Cortex of kidney (tissue), 1 donor: ENCODE measurements at places on chromosomes 11 and 22.

- DNase-seq = no peak
Observed at GRCh38 chr11:2990617-2991451, 1.3 kb downstream of the NAP1L4 start.

GRCh38 chr11:2149864-2150847 lies 10.9 kb downstream of the INS start:
- no peak for DNase-seq

DNA sequence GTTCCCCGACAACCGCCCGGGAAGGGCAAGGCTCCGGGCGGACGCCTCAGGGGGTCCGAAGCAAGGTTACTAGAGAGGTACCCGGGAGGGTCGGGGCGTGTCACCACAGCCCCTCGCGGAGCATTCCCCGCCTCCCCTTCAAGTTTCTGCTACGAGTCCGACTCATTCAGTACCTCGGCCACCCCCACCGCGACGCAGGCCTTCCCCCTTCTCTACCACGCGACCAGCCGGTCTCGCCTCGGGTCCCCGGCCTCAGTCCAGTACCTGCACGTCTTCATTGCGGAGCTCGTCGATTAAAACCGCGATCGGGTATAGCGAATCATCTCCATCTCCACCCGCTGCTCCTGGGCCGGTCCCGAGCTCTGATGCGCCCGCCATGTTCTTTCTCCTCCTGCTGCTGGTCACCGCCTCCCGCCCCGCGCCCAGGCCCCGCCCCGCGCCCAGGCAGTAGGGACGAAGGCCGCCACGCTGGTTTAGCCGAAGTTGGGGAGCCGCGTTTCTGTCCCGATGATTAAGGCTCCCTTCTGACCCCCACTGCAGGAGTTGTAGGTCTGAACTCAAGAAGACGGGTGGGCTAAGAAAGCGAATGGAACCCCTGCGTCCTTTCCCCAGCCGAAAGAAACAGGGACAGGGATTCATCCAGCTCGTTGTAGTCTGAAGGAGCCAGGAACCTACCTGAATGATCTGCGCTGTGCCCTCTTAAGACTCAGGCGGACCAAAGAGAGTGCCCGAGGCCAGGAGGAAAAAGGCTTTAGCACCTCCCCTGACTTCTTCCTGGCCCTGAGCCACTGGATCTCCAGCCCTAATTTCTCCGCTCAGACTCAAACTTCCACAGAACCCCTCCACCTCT lies at the start of gene PPP2R1B:
PPP2R1B (minus strand) TSS at position 406 of the 850 bp plus-strand sequence; CDS start at position 378, 28 bp downstream.
- DNase-seq = peak; percentile 73

GRCh38 chr22:28440592-28441390 lies 238.8 kb downstream of the TTC28 start:
- no peak for DNase-seq

GRCh38 chr11:118267486-118267885 lies 3.4 kb upstream of the MPZL2 start:
- DNase-seq = no peak

- no peak for DNase-seq
Observed at GRCh38 chr11:96339706-96340554, 3.1 kb downstream of the MAML2 start.

DNA sequence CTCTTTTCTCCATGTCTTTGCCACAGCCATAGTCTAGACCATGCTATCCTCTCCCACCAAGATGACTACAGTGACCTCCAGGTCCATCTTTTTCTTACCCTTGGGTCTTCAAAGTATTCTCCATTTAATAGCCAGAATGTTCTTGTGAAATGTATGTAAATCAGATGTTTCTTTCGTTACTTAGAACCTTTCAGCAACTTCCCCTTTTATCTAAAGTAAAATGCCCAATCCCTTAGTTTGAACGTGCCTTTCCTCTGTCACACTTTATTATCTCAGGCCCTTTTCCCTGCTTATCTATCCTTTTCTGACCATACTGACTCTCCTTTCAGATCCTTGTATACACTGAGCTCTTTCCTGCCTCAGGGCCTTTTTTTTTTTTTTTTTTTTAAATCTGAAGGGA lies 17.9 kb downstream of the RBM4B start:
- no peak for DNase-seq

DNA sequence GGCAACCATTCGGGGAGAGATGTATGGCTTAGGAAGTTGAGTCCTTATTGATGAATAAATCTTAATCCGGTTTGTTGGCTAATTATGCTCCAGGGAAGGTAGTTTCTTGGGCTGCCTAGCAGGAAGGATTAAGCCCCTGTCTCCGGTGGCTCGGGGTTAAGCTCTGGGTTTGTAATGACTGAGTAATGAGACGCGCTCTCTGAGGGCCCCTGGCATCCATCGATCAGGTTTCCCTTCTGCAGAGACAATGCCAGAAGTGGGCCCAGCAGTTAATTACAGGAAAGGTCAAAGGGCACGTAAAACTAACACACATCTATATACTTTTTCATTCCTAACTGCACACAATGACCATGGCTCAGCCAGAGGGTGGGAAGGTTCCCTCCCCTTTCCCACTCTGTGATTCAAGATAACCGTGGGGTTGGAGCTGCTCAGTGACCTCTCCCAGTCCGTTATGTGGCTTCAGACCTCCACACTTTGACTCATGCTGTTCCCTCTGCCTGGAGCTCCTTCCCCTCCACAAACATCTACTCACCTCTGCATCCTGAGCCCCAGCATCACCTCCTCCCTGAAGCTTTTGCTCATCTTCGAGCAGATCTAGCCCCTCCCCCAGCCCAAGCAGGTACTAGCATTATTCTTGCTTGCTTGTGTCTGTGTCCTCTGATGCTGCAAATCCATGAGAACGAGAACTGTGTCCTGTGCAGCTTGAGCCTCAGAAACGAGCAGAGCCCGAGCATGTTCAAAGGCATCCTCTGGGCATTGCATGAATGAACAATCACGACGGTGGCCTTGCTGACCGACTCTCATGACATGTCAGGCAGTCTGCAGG lies 16.6 kb downstream of the SCUBE1 start:
- no peak for DNase-seq

GRCh38 chr11:71302911-71303310 lies 50.5 kb upstream of the SHANK2 start:
- DNase-seq = no peak

DNA sequence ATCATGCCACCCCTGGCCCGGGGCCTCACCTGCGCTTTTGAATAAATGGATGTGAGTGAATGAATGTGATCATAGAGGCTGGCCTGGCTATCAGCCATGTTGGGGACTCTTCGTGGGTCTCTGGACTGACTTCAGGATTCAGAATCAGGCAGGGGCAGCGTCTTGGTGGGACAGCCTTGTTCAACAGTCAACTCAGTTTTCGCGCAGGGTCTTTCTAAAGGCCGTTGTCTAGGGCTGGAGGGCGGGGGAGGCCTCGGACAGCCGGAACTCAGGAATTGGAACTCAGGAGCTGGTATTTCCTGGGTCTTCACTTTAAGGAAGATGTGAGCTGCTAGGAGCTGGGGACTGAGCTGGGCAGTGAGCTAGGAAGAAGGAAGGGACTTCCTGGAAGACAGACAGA lies 146.0 kb downstream of the CACNA1I start:
- DNase-seq = no peak

DNA sequence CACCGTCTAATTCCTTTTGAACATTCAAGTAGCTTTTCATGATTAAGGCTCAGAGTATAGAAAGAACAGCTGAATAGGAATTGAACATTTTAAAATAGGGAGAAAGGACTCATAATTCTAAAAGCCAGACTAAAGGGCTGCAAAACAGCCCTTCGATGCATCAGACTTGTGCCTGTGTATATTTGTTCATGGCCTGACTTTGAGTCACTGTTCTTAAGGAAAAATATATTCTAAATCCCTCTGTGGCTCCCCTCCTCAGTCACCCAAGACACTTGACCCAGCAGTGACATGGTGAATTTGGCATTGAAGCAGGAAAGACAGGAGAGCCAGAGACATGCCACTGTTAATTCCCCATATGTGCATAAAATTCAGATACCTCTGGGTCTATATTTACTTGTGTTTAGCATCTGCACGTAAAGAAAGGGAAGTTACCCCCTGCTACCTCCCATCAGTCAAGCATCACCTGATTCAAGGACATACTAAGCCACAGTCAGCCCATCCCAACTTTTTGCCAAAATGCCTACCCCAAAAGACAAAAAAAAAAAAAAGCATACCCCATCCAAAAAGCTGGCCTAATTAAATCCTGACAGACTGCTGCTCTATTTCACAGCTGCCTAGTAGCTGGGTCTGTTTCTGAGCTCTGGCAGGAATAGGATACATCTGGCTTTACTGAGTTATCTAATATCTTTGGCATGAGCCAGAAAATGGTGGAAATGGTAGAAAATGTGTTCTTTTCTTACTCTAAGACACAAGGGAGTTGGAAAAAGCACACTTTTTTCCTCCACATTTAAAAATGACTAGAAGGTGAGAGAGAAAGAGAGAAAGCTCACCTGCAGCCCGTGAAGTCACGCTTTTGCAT lies 93.5 kb downstream of the COMMD9 start:
- DNase-seq = no peak

DNA sequence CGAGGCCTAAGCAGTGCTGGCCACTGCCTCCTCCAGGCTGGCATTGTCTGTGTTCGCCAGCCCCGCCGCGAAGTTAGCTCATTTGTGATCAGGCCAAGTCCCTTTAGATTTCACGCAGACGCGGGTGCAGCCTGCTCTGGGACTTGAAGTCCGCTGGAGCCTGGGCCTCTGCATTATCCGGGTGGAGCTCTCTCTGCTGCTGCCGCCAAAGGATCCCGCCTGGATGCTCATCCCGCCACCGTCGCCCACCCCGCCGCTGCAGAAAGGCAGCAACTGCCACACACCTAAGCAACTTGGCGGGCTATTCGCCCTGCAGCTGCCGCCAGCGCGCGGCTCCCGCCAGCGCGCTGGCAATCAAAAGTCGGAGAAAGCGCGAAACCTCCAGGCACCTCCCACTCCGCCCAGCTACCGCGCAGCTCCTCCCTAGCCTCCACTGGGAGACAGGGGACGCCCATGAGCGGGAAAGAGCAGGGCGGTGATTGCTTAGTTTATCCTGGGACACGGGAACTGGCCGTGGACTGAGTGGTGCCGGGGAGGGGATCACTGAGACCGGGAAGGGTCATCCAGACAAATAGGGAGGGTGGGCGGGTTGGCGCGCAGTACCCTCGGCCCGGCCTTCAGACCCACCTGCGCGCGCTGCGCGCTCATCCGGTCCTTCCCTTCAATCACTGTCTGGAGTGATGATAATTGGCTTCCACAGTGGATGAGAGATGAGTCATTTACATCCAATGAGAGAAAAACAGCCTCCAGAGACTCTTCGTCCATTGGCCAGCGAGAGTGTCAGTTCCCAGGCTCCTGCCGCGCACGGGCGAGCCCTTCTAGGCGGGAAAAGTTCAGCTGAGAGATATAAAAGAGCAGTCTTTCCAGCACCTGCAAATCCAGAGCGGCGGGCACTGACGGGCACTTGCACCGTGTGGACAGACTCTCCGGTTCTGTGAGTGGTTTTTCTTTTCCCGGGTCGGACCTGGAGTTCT lies at the start of gene FAM111B:
FAM111B (plus strand) TSS at position 875 of the 974 bp plus-strand sequence. CDS start 2,389 bp downstream, outside the sequence.
- no peak for DNase-seq

GRCh38 chr11:112467721-112468120 lies 207.1 kb upstream of the PLET1 start:
- DNase-seq = no peak

DNA sequence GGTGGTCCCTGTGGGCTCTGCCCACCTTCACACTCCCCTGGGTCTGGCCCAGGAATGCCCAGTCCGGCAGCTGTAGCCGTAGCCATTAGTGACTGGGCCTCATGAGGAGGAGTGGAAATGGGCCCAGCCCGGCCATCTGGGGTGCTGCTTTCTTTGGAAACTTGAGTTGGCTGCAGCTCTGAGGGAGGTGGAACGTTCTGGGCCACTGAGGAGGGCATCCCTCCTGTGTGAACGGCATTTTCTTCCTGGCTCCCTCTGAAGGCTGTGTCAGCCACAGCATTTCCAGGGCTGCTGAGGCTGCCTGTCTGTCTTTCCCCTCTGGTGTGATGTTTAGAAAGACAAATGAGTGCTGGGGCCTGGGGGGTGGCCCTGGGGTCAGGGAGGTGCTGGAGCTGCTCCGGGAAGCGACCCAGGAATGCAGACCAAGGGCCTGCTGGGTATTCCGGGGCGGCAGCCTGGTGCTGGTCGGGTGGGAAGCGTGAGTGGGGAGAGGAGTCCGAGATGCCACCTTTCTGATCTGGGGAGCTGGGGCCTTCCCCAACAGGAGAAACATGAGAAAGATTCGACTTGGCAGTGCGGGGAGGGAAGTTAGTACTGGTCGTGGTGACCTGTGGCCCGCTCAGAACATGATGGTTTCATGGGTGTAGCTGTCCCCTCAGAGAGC lies 27.1 kb downstream of the PTDSS2 start:
- no peak for DNase-seq

DNA sequence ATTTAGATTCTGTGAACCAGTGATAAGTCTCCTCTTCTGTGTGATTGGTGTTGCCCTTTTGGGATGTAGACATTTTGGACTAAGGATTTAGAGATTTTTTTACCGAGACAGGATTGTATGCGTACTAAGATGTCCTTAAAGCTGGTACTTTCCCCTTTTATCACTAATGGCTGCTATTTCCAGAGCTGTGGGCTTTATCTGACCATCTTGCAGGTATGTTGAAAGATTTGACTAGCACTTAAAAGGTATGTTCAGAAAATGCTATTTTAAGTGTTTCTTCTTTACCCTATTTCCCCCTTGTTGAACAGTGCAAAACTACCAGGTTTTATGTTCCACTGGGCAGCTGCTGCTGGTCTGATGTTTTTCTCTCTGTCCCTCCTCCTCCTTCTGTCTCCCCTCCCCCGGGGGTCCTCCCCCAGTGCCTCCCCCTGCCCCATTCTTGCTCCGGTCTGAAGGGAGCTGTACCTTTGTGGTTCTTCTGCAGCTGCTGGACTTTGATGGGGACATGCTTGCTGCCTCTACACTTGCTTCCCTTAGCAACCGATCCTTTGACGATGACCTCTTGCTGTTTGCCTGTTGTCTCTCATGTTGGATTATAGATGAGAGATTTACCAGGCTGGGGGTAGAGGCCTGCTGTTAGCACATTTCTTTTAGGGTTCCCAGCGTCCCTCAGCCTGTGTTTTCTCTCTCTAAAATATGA lies 59.6 kb downstream of the ZNRF3 start:
- DNase-seq = no peak

GRCh38 chr11:47589584-47589976 lies 3.1 kb downstream of the FAM180B start:
- no peak for DNase-seq

GRCh38 chr11:106708348-106708747 lies 309.9 kb downstream of the GUCY1A2 start:
- no peak for DNase-seq

DNA sequence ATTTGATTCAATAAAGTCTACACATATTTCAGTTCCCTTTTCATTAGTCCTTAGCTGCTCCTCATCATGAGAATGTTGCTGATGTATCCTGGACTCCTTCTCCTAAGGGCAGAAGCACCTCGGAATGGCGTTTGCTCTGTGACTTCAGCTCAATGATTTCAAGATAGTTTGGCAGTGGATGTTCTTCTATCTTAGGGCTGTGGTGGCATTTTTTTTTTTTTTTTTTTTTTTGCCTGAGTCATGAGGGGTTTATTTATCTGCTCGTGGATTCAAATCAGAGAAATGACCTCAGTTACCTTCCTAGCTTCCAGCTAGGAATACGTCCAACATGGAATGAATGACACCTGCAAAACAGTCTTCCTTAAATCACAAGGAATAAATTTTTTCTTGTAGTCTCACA lies 220.0 kb upstream of the ZBED5 start:
- DNase-seq = no peak

GRCh38 chr22:44395118-44396005 lies 82.6 kb upstream of the SHISAL1 start:
- DNase-seq = no peak
